ENCODE measurements at places on chromosomes 11 and 22. TPM values are rescaled to one million over a fixed set of nuclear protein-coding genes. Genes with fewer than 3 reads are reported as not detected.

Gene PHLDA2
- total RNA-seq: not detected

Gene CNTF
- total RNA-seq: 1.7 TPM

Gene ASRGL1
- total RNA-seq: 23.4 TPM

Gene KCNJ11
- 1.5 TPM for total RNA-seq

Gene MPZL2
- total RNA-seq: 7.0 TPM

Gene PHOX2A
- not detected for total RNA-seq

Gene OR51B4
- total RNA-seq: not detected

Gene ALX4
- not detected for total RNA-seq

Gene MISFA
- total RNA-seq: 1.5 TPM

Gene LMO1
- not detected for total RNA-seq

Gene KCNQ1
- 14.1 TPM for total RNA-seq

Gene HOATZ
- not detected for total RNA-seq

Gene HSPB2
- total RNA-seq: not detected

Gene IFITM10
- 40.0 TPM for total RNA-seq

Gene OLFML1
- total RNA-seq: 23.8 TPM

Gene NPTXR
- total RNA-seq: 5.0 TPM

Gene GVQW3
- 2.9 TPM for total RNA-seq

Gene CASP12
- 0.50 TPM for total RNA-seq

Gene MUC2
- 0.06 TPM for total RNA-seq

Gene OR8J1
- total RNA-seq: not detected

Gene OR52K1
- total RNA-seq: 0.85 TPM

Gene OR2AG2
- total RNA-seq: not detected

Gene SH3BP1
- total RNA-seq: 78.9 TPM

Gene SEC14L6
- total RNA-seq: 0.23 TPM

Gene TBC1D10A
- 46.4 TPM for total RNA-seq

Gene NAALADL1
- total RNA-seq: 26.2 TPM

Gene SCT
- 1.2 TPM for total RNA-seq

Gene TCIRG1
- total RNA-seq: 540 TPM

Gene SAA2
- not detected for total RNA-seq

Gene HMGXB4
- total RNA-seq: 19.3 TPM

Gene TRAF6
- 18.8 TPM for total RNA-seq

All from spleen (tissue), 13 donors.